Stimulated activated CD8-positive, alpha-beta memory T cell treated with anti-CD3 and anti-CD28 coated beads, Interleukin-12 subunit alpha, Interleukin-12 subunit beta, amount 100 ng/mL, for 4 hours (primary cell): ENCODE measurements at places on chromosomes 5 and 9.

DNA sequence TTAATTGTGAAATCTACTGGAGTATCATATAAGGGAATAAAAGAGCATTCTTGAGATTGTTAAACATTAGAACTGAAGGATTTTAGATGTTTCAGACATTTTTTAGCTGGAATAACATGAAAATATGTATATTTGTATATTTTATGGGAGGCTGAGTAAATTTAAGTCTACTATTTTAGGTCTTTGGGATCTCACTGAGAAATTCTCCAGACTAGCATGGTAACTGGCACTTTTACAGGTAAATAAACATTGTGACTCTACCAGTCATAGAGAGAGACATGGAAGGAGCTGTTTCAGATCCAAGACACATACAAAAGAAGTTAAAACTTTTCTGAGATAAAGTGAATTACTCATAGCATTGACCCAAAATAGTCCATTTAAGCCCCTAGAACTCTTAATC is 59.4 kb downstream of the NDUFAF2 start:
- no peak for DNase-seq

- no peak for DNase-seq
These were observed 21.7 kb downstream of the ZNF366 start for GRCh38 chr5:72485430-72485974.

- DNase-seq: no peak
These were observed 10.6 kb downstream of the PTGS1 start for GRCh38 chr9:122381206-122381950.

DNA sequence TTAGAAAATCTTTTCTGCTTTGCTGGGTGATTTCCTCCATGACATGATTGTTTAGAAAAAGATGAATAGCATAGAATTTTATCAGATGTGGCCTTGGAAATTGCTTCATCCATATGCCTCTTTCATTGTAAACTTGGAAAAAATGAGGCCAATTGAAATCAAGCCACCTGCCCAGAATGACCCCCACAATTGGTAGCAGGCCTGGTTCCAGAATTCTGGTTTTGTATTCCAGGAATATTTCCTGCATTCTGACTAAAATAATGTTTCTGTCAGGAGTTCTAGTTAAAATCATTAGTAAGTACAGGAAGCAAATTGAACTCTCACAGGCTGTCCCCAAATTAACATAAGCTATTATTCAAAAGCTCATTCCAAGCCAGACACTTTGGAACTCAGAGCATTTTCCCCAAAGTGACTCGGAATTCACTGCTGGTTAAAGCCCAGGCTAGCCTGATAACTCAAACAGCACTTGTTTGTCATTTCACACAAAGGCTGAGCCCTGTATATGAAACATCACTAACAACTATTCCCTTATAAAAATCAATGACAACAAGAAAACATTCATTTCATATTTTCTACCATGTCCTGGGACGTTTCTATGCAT is 75.1 kb upstream of the ADCY2 start:
- no peak for DNase-seq

DNA sequence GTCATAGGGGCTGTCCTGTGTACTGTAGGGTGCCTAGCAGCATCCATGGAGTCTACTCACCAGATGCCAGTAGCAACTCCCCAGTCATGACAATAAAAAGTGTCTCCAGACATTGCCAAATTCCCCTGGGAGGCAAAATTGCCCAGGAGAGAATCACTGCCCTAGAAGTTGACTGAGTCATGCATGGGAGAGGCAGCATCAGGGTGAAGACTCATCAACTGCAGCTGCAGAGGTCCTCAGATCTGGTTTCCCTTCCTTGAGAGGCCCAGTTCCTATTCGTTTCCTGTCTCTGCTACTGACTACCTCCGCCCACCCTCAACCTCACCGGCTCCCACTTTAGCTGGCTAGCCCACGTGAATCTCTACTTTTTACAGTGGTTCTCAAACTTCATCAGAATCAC is 88.6 kb upstream of the AGXT2 start:
- no peak for DNase-seq

DNA sequence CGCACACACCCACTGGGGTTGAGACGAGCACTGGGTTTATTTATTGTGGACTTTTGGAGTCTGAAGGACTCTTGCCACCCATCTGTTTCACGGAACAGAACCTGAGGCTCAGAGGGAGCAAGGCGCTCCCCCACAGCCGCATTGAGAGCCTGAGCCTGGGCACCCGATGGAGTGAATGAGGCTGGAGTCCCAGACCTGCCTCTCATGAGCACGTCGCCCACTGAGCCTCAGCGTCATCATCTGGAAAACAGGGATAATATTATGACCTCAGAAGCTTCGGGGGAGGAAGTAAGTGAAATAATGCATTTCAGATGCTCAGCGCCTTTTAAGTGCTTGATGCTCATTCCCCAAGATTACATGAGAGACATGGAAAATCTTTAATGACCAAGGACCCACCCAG is 5.5 kb downstream of the NEK6 start:
- no peak for DNase-seq

DNA sequence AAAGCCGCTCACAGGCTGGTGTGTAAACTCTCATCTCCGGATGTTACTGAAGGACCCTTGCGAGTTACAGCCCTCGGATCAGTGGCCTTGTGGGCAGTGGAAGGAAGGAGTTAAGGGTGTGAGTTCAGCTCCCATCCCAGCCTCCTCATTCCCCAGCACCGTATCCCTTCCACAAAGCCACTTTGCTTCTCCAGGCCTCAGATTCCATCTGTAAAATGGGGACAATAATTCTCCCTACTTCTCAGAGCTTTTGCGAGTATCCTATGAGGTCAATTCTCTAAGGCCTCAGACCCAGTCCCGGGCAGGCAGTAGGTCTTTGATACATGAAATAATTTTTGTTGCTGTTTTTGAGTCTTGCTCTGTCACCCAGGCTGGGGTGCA is 141.3 kb downstream of the C9orf50 start:
- no peak for DNase-seq

GRCh38 chr5:72612810-72613209 is 105.6 kb upstream of the ZNF366 start:
- no peak for DNase-seq

DNA sequence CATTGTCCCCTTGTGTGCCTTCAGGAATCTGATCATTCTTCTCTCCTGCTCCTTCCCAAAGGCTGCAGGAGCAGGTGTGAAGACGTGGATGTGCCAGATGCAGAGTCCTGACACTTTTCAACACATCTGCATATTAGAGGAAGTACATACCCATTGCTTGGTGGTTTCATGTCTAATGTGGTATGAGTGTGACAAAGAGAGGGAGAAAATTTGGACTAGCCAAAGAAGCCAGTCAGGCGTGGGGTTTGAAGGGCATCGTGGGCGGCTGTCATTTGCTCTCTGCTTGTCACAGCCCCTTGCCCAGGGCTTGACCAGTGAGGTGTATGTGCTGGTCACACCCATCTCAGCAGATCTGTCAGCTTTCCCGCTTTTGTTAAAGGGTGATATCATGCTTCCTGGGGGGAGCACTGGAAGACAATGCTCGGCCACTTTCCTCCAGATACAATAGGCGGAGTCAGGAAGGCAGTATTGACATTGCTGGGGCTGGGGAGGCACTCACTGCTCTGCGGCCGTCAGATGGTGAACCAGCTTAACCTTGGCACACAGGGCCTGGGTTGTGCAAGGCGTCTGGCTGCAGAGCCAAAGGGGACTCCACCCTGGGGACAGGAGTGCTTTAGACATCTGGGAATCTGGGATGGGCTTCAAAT is 8.6 kb downstream of the TEK start:
- no peak for DNase-seq

DNA sequence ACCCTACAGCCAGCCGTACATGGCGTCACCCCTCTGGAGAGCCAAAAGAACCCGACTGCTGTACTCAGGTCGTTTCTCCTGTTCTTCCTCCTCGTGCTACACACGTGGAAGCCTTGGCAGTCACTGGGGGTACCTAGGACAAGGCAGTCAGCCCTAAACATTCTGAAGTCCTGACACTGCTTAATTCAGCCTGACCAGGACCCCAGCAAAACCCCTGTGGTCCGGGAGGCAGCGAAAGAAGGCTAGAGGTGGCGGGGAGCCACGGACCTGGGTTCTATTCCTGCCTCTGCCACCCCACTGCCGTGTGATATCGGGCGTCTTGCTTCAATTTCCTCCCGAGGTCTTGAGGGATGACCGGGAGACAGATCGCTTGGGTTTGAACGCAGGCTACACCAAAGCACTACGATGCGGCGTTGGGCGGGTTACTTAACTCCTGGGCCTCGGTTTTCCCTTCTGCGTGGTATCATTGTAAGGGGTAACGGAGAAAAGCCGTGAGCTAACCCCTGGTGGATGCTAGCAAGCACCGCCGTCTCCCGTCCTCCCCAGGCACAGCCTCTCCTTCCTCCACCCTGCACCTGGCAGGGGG is 429 bp upstream of the ARL10 start:
- no peak for DNase-seq
